ENCODE measurements at places on chromosomes 5 and 9. TPM values are rescaled to one million over a fixed set of nuclear protein-coding genes. Genes with fewer than 3 reads are reported as not detected.

RASGRF2 gene
- 5.4 TPM for total RNA-seq

CNTFR gene
- 1.1 TPM for total RNA-seq

CLK4 gene
- total RNA-seq, result 9.7 TPM

SH3GLB2 gene
- total RNA-seq, result 112 TPM

FGD3 gene
- 0.41 TPM for total RNA-seq

ANKRD31 gene
- total RNA-seq, result 0.21 TPM

TLE1 gene
- 64.1 TPM for total RNA-seq

CDH9 gene
- not detected for total RNA-seq

HSD17B3 gene
- total RNA-seq, result not detected

OR13F1 gene
- not detected for total RNA-seq

SLC2A6 gene
- total RNA-seq, result 51.8 TPM

PCDHGA10 gene
- total RNA-seq, result 6.0 TPM

PCDHB12 gene
- 1.6 TPM for total RNA-seq

ARHGEF28 gene
- total RNA-seq, result 66.1 TPM

IFNA14 gene
- total RNA-seq, result not detected

PCDHB9 gene
- total RNA-seq, result 0.71 TPM

INSL6 gene
- not detected for total RNA-seq

IFNA21 gene
- not detected for total RNA-seq

SLIT3 gene
- total RNA-seq, result 5.0 TPM

PTGES gene
- total RNA-seq, result 39.5 TPM

NME5 gene
- total RNA-seq, result 7.9 TPM

C9orf85 gene
- 19.1 TPM for total RNA-seq

PCDHGA12 gene
- total RNA-seq, result 3.6 TPM

PRUNE2 gene
- total RNA-seq, result 0.41 TPM

HRCT1 gene
- total RNA-seq, result 0.58 TPM

LCN15 gene
- total RNA-seq, result not detected

QRFP gene
- total RNA-seq, result not detected

KCNV2 gene
- total RNA-seq, result not detected

OTP gene
- total RNA-seq, result not detected

PCDHB14 gene
- total RNA-seq, result 1.5 TPM

RABGAP1 gene
- 27.4 TPM for total RNA-seq

DPH7 gene
- 38.9 TPM for total RNA-seq

GDNF gene
- total RNA-seq, result 1.0 TPM

ADGRD2 gene
- not detected for total RNA-seq

HSPA4 gene
- total RNA-seq, result 79.6 TPM

IL9 gene
- total RNA-seq, result not detected

PCDHGA11 gene
- total RNA-seq, result 7.4 TPM

SLC1A3 gene
- 4.3 TPM for total RNA-seq

KCNN2 gene
- total RNA-seq, result 0.88 TPM

HMCN2 gene
- total RNA-seq, result 0.14 TPM

BOD1 gene
- total RNA-seq, result 81.7 TPM

PCDHGC3 gene
- 47.3 TPM for total RNA-seq

ARHGAP26 gene
- total RNA-seq, result 8.6 TPM

SLC45A2 gene
- not detected for total RNA-seq

PCDHGB7 gene
- total RNA-seq, result 14.1 TPM

CYSRT1 gene
- total RNA-seq, result 3.8 TPM

All from kidney epithelial cell (primary cell).